ENCODE measurements at places on chromosomes 12 and 14.

DNA sequence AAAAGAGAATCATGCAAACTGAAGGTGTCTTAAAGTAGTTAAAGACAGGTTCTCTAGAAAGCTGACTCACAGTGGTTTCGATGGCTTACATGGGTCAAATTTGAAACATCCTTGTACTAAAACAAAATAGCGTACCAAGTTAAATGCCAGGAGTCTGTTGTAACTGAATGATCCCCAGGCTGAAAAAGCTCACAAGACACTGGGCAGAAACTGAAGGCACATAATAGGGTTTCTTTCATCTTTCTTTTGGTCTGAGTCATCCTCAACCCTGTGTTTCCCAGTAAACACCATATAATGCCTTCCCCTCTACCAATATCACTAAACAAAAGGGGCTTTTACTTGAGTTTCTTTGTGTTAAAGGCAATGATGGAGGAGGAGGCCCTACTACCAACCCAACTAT lies 12.8 kb downstream of the ZFYVE1 start:
- peak; percentile 0 for DNase-seq

- DNase-seq = no peak
Measured at GRCh38 chr12:66848967-66849366, 170.1 kb upstream of the GRIP1 start.

DNA sequence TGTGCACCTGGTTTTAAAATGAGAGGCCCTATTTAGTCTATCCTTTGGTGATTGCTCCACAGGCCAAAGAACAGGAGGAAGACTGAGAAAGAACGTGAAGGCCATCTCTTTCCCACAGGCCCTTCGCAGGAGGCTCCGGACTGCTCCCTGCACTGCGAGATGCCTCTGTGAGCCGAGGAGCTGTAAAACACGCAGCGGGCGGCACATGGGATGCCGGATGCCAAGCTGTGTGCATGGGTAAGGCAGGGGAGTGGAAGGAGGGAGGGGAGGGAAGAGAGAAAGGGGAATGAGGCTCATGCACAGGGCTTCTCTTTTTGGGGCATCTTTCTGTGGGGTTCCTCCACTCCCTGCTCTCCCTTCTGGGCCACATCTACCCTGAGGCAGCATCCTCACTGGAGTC lies 61.6 kb downstream of the SPTB start:
- DNase-seq = no peak

DNA sequence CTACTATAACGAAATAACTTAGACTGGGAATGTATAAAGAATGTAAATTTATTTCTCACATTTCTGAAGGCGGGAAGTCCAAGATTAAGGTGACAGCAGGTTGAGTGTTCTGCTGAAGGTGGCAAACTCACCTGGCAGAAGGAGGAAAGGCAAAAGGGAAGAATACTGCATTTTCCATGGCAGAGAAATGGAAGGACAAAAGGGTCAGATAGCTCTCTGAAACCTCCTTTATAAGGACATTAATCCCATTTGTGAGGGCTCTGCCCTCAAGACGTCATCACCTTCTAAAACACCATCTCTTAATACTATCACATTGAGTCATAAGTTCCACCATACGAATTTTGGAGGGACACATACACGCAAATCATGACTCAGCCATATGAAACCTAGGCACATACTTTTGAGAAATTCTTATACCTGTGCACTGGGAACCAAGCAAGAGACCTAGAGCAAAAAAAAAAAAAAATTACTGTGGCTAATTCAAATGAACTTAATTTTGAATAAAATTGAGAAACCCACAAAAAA lies 1669.3 kb upstream of the FLRT2 start:
- no peak for DNase-seq

DNA sequence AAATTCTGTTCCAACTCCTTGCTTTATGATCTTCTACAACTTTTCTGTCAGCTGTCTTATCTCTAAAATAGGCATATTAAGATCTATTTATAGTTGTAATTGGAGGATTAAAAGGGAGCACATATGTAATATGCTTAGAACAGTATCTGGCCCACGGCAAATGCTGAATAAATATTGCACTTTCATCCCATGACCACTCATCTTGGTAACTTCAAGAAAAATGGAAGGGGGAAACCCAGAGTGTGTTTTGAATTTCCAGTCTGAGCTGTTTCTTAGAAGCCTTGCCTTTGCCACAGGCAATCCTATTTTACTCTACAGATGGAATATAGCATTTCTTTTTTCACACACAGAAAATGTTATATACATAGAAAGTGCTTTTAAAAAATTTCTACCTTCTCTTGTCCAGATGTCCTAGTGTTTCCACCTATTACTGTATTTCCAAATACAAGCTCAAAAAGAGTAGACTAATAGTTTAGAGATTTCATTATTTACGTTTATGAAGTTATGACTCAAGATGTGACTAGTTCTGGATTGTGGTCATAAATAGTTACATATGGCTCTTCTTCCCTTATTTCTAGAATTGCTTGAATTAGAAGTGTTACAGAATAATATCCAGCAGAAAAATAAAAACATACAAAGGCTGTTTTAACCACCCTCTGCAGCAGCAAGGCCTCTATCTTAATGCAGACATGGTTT lies 6.2 kb upstream of the STXBP6 start:
- DNase-seq = no peak

DNA sequence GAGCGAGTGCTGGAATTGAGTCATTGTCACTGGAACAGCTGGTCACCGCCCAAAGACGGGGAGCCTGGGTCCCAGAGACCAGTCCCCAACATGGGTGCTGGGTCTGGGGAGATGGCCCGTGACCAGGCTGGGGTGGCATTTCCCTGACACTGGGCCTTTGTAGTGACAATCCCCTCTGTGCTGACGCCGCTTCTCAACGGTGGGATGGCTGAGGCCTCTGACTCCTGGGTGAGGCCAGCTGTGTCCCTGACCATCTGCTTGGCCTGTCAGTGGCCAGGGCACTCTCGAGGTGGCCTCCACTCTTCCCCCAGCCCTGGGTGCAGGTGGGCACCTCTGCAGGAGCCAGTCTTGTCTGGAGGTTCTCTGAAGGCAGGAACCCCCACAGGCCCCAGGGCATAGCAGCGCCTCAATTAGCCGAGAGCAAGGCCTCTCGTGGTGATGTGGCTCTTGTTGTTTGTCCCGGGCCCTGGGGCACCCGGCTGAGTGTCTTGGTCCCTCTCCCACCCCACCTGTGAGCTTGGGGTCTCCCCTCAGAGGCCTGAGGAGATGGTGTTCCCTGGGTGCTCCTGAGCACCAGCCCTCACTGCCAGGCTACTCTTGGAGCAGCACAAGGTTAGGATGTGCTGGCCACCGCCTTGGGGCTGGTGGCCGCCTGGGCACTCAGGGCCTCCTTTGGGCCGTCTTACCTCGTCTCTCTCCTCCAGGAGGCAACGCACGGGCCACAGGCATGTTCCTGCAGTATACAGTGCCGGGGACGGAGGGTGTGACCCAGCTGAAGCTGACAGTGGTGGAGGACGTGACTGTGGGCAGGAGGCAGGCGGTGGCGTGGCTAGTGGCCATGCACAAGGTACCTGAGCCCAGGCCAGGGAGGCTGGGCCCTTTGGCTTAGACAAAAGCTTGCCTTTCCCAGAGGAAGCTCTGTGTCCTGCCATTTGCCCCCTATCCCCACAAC lies 16.6 kb downstream of the ZFYVE21 start:
- no peak for DNase-seq

GRCh38 chr14:93337143-93337753 lies 4.4 kb upstream of the BTBD7 start:
- no peak for DNase-seq

DNA sequence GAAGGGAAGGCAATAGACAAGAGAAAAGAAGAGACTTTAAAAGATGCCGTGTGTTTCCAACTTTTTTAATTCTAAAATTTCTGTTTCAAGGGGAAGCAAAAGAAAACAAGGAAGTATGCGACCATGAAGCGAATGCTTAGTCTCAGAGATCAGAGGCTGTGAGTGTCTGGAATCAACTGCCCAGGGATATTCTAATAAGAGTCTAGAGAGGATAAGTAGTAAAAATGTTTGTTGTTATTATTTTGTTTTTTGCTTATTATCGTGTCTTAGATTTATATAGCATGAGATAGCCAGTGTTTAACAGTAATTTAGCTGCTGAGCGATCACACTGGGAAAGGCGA lies 421 bp downstream of the FCF1 start:
- DNase-seq = no peak

DNA sequence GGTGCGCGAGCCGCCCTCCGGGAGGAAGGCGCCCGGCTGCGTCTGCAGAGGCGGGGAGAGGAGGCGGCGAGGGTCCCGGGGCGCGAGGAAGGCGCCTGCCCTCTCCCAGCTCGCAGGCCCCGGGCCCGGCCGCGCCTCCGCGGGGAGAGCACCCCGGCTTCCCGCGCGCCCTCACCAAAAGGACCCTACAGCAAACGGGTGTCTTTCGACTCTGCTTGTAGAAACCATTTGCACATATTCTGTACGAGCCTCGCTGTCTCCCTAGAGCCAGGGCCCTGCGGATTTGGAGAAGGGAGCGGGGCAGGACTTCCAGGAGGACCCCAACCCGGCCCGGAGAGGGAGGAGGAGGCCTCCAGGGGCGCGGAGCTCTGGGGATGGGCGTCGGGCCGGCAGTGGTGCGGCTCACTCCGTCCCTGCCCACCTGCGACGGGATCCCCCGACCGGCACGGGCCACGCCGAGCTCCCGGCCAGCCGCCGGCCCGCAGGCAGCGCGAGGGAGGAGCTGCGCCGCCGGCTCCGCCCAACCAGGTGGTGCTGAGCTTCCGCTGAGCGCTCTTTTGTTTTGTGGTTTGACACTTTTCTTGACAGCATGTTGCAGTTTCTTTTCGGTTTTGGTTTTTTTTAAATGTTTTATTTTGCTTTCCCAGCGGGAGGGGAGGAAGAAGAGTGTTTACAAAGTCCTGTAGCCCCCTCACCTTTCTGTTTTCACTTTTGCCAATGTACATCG lies 103.3 kb upstream of the FKBP4 start:
- DNase-seq = peak; percentile 50

DNA sequence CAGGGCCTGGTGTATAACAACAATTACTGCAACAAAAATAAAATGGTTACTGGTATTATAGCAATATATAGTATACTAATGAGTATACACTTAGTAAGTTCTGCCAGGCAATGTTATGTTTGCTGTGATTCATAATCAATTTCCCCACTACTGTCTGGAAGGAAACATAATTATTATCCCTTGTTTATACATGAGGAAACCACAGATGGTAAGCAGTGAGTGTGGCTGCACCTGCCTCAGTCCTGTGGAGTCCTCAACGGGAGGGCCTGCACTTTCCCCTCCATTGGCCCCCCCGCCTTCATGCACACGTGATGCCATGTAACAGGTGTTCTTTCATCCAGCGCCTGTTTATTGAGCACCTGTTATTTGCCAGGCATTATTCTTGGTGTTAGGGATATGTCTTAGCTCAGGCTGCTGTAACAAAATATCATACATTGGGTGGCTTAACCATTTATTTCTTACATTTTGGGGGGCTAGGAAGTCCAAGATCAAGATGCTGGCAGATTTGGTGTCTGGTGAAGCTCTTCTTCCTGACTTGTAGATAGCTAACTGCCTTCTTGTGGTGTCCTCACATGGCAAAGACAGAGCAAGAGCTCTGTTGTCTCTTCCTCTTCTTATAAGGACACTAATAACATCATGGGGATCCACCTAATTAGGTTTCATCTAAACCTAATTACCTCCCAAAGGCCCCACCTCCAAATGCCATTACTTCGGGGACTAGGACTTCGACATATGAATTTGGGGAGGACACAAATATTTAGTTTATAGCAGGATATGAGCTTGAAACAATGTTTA lies 59.5 kb upstream of the CHGA start:
- DNase-seq = no peak

GRCh38 chr12:94544355-94544754 lies 84.7 kb upstream of the CEP83 start:
- no peak for DNase-seq

- no peak for DNase-seq
Measured at GRCh38 chr14:24606297-24606696, 3.2 kb downstream of the GZMH start.

- DNase-seq = no peak
Measured at GRCh38 chr14:66641861-66642635, 134.1 kb downstream of the GPHN start.

DNA sequence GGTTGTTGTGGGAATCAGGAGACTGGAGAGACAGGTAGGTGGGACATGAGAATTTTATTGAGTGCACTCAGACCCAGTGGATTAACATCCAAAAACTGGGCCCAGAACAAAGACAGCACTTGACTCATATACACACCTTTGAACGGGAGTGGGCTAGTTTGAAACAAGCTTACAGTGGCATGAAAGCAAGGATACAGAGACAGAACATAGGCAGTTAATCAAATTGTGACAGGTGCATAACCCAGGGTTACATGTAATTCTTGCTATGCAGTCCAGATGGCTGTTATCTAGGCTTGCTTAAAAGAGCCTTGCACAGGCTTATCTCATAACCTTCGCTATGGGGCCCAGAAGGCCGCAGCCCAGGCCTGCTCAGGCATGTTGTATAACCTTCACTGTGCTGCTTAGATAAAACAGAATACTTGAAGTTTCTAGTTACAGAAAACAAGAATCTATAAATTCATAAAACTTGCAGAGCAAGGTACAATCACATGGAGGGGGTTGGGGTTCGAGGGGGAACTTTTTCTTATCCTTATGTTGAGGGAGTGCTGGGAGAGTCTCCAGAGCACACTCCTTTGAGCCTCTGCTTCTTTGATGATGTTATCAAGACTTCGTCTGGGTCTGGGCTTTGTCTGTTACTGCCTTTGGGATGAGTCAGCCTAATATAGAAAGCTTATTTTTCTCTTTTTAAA lies 81.7 kb downstream of the TNFAIP2 start:
- no peak for DNase-seq

DNA sequence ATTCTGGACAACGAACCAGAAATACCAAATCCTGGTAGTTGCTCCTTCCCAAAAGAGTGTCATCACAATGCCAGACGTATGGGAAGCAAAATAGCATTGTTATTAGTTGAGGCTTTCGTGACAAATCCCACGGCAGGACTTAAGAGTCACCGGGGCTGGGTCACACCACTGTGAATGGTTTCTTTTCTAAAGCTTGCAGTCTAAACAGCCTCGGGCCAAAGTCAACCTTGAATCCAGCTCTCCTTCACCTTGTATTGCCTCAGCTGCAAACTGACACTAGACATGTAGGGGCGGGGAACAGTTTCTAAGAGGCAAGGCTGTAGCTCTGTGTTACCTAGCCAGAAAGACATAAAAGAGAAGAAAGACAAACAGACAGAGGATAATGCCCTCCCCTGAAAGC lies 734.8 kb downstream of the MED13L start:
- no peak for DNase-seq

DNA sequence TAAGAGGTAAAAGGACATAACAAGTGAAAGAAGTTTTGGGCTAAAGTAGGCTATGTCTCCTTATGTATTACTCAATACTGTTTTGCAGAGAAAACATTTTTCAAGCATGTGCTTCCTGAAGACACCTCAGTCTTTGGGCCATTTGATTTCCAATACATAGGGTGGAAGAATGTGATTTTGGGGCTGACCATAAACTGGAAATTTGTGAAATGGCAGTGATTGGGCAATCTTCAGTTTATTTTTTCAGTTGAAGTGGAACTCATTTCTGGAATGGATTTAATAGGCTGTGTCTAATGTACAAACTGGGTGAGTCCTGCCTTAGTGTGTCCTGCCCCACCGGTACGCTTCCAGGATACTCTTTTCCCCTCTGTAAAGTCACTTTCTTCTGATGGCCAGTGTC lies 2.8 kb upstream of the ACADS start:
- DNase-seq = no peak

Measured in CD4-positive, alpha-beta T cell treated with Interleukin-2 at 100 ng/mL for 4 hours (primary cell).